ENCODE measurements at places on chromosomes 3 and 15.
A peak's percentile ranks its signal among the peaks of the same experiment; 100 is the strongest.

DNA sequence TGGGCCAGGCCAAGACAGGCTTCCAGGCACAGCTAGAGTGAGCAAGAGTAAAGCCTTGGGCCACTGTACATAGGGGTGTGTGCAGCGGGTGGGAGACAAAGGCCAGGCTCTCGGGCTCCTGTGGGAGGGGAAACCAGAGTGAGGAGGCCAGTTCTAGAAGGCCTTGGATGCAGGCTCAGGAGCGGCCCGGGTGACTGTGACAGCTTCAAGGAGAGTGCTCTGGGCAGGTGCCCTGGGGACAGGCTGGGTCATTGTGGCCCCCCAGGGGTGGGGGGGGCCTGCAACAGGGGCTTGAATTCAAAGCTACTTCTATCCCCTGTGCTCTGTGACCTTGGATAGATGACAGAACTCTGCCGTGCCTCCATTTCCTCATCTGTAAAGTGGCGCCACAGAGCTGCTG, 109.2 kb downstream of the DNAJB8 start:
- no peak for DNase-seq

DNA sequence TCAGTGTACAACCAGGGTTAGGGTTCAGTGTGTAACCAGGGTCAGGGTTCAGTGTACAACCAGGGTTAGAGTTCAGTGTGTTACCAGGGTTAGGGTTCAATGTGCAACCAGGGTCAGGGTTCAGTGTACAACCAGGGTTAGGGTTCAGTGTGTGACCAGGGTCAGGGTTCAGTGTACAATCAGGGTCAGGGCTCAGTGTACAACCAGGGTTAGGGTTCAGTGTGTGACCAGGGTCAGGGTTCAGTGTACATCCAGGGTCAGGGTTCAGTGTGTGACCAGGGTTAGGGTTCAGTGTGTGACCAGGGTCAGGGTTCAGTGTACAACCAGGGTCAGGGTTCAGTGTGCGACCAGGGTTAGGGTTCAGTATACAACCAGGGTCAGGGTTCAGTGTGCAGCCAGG, 33.3 kb downstream of the CYP11A1 start:
- no peak for DNase-seq

- no peak for DNase-seq
Observed at GRCh38 chr3:35635407-35635806, 3.9 kb upstream of the ARPP21 start.

GRCh38 chr15:47964229-47964628, 156.6 kb upstream of the SLC24A5 start:
- no peak for DNase-seq

DNA sequence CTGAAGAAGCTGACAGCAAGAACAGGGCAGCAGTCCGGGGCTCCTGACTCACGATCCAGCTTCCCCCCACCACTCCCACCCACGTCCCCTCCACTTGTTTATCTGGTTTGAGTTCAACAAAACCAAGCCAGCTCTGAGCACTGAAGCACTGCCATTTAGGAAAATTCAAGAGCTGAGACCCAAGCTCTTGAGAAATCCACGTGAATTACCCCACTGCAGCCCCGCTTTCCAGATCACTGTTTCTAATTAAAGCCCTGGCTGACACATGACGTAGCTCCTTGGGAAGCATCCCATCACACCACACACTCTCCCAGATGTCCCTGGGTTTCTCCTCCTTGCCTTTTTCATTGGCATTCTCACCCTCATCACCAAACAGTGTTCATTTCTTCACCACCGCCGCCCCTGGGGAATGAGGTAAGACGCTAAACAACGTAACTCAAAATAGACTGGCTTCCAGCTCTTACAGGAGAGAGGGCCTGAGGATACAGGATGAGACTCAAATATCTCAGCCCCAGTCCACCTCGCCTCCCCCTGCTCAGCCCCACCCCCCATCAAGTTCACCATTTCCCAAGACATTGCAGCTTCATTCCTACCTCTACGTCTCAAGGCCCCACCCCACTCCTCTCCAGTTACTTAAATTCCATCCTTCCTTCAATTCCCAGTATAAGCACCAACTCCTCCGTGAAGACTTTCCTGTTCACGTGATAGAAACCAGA, 95.4 kb downstream of the SRGAP3 start:
- no peak for DNase-seq

DNA sequence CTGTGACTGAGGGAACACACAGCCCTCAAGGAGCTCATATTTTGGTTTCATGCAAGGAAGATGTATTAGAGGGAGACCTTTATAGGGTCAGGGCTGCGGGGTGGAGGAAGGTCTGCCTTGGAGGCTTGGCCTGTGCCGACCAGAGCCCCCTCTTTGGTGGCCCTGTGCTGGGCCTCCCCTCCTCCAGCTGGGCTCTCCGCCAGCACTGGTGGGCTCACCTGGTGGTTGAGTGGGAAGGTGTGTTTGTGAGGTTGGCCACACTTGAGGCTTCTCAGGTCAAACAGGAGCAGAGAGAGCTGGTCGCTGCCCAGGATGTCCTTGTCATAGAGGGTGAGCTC, 2.6 kb downstream of the PLA2G4F start:
- DNase-seq, result no peak

DNA sequence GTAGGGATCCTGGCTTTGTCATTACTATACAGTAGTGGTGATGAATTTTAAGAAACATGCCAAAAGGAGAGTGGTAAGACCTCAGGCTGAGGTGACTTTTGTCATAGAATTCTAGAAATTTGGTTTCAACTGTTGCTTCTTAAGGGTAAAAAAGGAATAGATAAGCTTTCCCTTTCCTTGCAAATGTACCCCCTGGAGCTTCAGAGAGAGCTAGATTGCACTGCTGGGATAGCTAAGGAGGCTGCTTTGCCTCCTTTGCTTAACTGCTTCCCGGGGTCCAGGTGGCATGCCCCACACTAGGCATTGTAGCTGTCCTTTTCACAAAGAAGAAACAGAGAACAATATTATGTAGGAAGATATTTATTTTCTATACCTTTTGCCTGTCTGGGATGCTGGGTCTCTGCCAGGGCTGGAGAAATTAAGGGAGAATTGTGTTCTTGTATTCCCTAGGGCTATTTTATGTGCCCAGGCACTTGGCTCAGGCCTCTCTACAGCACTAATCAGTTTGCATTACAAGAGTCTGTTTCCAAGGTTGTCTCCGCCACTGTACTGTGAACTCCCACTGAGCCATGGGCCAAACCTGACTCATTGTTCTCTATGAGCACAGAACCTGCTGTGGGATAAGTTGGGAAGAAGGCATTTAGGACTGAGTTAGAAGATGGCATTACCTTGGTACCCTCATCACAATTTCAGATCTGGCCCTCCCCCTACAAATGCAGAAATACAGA, 460.0 kb downstream of the PDCD6IP start:
- DNase-seq, result no peak

DNA sequence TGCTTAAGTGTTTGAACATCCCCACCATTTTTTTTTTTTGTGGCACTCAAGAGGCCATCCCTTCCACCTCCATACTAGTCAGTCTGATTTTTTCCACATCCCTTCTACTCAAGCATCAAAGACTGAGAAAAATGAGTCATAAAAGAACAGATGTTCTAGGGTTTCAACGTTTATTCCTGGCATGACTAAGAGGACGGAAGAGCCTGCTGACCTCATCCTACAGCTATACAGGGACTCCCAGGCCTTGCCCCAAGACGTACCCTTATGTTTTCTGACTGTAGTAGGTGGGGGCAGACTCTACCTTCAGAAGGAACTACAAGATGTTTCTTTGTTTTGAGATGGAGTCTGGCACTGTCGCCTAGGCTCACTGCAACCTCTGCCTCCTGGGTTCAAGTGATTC, 3.3 kb upstream of the ITPKA start:
- peak; percentile 15 for DNase-seq

- no peak for DNase-seq
Observed at GRCh38 chr15:88174571-88174970, 82.0 kb downstream of the NTRK3 start.

DNA sequence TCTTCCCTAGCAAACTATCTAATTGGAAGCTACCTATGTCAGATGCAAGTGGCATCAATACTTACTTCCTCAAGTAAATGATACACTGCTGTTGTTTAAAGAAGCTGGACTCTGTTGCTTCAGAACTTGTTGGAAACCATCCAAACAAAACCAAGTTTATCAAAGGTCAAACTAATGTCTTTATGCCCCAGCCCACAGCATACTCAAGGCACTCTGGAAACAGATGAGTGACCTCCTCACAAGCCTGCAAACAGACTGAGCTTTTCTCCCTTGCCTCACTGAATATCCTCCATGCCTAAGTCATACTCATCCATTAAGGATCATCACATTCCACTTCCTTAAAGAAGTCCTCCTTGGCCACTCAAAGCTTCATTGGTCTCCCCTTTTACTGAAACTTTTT, 107.4 kb upstream of the ACP3 start:
- DNase-seq, result no peak

- DNase-seq, result no peak
Observed at GRCh38 chr15:69666441-69666882, 213.8 kb downstream of the RPLP1 start.

DNA sequence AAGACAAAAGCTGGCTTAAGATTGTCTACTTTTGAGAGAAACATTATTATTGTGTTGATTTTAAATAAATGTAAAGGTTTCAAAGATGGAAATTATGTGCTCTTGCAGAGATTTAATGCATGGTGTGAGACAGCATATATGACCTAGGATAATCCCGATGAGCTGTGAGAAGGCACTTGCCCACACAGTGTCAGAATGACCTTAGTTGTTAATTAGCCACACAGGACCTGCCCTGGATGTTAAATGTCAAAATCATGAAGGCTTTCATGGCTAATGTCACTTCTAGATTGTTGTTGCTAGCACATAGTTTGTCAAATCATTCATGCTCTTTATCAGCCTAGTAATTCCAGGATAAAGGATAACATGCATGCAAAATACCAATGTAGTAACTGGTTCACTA, 135.3 kb upstream of the GAP43 start:
- no peak for DNase-seq

GRCh38 chr15:35701402-35702046, 155.6 kb upstream of the DPH6 start:
- DNase-seq, result no peak

DNA sequence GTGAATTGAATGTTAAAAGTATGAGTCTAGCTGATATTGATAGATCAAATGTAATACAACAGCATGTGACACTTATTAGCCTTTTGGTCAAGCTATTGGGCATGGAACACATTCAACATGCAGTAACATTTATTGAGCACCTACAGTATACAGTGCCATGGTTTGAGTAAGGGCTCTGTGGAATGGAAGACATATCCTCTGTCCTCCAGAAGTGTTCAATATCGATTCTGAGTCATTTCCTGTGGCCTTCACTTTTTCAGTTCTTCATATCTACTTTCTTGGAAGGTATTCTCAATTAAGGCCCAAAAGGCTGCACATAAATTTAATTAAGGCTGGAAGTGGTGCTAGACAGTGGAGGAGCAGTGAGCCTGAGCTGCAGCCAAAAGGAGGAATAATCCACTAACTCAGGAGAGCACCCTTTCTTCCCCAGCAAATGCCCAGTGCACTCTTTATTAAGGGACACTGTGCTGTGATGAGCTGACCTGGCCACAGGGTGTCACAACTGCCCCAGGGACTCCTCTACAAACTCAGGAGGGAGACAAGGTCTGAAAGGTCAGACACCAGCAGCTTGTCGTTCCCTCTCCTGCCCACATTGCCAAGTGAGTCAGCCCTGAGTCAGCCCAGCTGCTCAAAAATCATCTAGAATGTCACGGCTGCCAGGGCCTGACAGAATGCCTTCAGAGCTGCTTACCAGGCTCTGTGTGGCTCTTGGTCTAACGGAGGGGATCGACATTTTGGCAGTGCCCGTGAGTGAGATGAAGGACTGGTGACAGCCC, 544.8 kb downstream of the AGBL1 start:
- DNase-seq, result no peak

DNA sequence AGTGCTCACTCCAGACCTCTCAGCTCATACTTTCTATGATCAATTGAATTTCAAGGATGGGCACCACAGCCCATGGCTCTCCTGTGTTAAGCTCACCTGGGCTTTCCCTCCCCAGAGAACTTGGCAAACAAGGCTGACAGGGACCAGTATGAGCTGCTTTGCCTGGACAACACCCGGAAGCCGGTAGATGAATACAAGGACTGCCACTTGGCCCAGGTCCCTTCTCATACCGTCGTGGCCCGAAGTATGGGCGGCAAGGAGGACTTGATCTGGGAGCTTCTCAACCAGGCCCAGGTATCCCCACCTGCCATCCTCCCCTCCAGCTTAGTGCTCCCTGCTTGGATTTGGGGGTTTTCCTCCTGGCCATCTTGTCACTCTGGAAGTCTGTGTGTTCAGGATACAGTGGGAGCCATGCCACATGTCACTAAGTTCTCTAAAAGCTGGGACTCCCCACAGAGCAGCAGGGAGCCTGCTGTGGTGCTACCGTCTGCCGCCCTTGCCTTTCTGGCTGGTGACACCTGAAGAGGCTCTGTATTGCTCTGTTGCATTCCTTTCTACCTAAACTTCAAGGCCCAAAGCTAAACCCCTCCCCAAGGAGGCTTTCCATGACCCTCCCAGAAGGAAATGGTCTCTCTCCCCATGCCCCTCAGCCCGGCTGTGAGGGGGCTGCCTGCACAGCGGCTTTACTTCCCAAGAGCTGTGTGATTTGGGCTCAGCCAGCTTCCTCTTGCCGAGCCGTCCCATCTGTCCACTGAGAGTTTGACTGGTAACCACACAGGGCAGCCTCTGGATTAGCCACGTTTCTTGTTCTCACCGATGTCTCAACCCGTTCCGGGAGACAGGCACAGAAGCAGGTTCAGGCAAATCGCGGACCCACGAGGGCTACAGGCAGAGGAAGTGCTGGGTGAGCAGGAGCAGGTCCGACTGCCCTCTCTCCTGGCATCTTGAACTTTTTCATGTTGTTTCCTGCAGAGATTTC, 10.8 kb downstream of the TF start:
- no peak for DNase-seq

DNA sequence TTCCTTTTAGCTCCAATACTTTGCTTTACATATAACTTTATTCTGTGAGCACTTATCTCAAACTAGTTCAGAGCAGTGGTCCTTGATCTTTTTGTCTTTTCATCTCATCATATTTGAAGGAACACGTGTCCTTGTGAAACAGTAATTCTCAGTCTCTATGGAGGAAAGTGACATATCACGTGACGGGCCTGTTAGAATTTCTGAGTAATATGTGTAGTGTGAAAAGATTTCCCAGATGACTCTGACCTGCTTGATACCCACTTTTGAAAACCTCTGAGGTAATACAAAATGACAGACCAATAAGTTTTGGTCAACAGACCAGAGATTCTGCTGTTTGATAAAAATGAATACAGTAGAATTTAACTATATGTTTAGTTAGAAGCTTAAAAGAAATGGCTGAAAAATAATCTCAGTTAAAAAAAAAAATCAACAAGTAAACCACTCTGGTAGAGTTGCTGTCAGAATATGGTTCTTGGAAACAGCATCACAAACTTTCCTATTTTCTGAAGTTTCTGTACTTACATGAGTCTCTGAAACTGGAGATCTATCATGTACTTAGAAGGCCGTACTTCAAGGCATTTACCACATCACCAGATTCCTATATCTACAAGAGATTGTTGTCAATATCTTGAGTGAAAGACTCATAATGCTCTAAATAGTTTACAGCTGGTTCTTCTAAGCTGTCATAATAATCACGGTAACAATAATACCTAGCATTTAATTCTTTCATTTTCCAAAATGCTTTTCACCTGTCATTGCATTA, 590.2 kb upstream of the TBL1XR1 start:
- no peak for DNase-seq

GRCh38 chr3:59180006-59180405, 130.2 kb upstream of the CFAP20DC start:
- DNase-seq, result no peak

Measured in NCI-H2029 treated with DMSO at 0.1 percent for 48 hours (cell line).